ENCODE measurements at places on chromosomes 5 and 9.

GRCh38 chr5:122156724-122157325 lies 27.5 kb downstream of the ZNF474 start:
- no peak for DNase-seq
- no peak overlapping the region for H3K27ac ChIP-seq
- H3K27me3 ChIP-seq: peaks cover 3% of the 10 kb centered on the region
- H3K36me3 ChIP-seq: no peaks in the 10 kb centered on the region
- no peak overlapping the region for H3K4me3 ChIP-seq

DNA sequence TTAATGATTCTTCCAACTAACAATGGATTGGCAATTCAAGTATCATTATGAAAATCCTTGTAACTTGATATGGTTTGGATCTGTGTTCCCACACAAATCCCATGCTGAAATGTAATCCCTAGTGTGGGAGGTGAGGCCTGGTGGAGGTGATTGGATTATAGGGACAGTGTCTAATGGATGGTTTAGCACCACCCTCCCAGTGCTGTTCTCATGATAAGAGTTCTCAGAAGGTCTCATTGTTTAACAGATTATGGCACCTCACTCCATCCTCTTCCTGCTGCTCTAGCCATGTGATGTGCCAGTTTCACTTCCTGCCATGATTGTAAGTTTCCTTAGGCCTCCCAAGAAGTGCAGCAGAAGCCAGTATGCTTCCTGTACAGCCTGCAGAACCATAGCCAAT lies 1116.2 kb upstream of the EDIL3 start:
- no peak overlapping the region for H3K27ac ChIP-seq
- H3K4me1 ChIP-seq: peaks cover 3% of the 10 kb centered on the region
- no peaks in the 10 kb centered on the region for H3K36me3 ChIP-seq
- H3K27me3 ChIP-seq: no peaks in the 10 kb centered on the region

DNA sequence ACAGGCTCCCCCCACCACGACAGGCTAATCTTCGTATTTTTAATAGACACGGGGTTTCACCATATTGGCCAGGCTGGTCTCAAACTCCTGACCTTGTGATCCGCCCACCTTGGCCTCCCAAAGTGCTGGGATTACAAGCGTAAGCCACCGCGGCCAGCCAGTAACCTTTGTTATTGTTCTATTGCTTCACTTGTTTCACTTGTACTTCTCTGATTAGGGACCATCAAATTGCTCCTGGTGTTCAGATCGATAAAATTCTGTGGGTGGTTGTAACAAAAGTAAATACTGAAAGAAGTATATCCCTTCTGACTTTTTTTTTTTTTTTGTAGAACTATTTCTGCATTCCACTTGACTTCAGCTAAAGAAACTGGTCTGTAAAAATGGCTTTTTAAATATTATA lies 445.5 kb upstream of the CDH10 start:
- no peak overlapping the region for H3K27ac ChIP-seq
- no peaks in the 10 kb centered on the region for H3K4me1 ChIP-seq
- H3K4me3 ChIP-seq: no peak overlapping the region
- no peak for DNase-seq

GRCh38 chr5:157029457-157029856 lies 29.5 kb downstream of the HAVCR1 start:
- peaks cover 9% of the 10 kb centered on the region for H3K4me1 ChIP-seq
- H3K27ac ChIP-seq: no peak overlapping the region
- H3K4me3 ChIP-seq: no peak overlapping the region
- H3K27me3 ChIP-seq: no peaks in the 10 kb centered on the region

DNA sequence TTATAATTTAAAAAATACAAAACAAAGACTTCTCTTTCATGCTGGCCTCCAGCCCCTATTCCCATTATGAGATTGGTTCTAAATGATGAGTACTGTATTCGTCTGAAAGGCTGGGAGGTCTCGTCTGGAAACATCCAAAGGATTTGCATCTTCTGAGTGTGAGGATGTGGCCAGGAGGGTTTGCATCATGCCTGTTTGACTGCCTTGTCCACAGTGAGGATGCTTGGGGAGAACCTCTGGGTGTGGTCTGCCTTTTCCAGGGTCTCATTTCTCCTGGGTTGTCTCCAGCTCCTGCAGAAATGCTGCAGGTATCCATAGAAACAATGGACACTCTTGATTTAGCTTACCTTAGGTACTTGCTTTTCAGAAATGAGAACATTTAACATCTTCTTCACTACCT lies 26.4 kb upstream of the CXCL14 start:
- no peak overlapping the region for H3K4me3 ChIP-seq
- H3K27me3 ChIP-seq: no peaks in the 10 kb centered on the region
- H3K4me1 ChIP-seq: peaks cover 26% of the 10 kb centered on the region
- H3K36me3 ChIP-seq: no peaks in the 10 kb centered on the region

DNA sequence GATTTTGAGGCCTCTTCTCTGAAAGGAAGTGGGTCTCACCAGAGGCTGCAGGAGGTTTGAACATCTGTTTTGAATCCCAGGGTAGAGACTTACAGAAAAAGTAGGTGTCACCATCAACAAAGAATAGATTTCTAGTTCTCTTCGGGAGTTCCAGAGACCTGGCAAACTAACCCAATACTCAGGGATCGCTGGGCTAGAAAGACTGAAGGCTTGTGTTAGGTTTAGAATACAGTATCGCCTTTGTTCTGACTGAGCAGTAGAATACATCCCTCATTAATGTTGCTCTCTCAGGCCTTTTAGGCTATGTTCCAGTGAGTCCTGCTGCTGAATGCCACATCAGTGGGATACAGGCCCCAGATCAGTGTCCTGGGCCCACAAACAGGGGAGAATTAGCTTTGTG lies 27.2 kb downstream of the RUSC2 start:
- H3K36me3 ChIP-seq: no peaks in the 10 kb centered on the region
- H3K27me3 ChIP-seq: no peaks in the 10 kb centered on the region
- H3K4me1 ChIP-seq: peaks cover 63% of the 10 kb centered on the region
- no peak overlapping the region for H3K4me3 ChIP-seq

DNA sequence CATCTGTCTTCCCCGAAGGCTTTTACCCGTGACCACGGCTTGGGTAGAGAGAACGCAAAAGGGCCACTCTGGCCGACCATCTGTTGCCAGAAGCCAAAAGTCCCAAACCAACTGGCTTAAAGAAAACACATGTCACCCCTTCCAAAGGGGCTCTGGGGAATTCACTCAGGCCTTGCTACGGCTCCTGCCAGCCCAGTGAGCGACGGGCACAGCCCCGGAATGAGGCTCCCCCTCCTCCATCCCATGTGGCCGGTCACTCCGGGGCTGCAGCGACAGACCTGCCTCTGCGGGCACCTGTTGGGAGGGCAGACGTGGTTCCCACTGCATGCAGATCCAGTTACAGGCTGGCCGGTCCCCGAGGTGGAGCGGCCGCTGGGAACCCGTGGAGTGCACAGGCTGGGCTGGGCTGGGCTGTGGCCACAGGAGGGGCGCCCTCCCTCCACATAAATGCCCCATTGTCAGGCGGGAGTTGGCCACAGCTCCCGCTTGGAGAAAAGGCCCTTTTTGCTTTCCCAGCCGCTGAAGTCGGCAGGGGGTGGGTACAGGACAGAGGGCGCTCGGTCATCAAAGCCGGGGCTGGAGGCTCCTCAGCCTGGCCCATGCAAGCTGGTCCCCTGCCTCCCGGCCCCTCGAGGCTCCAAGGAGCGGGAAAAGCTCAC lies 19.9 kb downstream of the NOTCH1 start:
- H3K36me3 ChIP-seq: no peaks in the 10 kb centered on the region
- H3K27me3 ChIP-seq: no peaks in the 10 kb centered on the region
- H3K27ac ChIP-seq: no peak overlapping the region
- peaks cover 10% of the 10 kb centered on the region for H3K4me1 ChIP-seq

- no peak overlapping the region for H3K4me3 ChIP-seq
- DNase-seq: no peak
- H3K27me3 ChIP-seq: peaks cover 7% of the 10 kb centered on the region
- H3K36me3 ChIP-seq: no peaks in the 10 kb centered on the region
These were observed 515 bp downstream of the LCP2 start for GRCh38 chr5:170296935-170297588.

DNA sequence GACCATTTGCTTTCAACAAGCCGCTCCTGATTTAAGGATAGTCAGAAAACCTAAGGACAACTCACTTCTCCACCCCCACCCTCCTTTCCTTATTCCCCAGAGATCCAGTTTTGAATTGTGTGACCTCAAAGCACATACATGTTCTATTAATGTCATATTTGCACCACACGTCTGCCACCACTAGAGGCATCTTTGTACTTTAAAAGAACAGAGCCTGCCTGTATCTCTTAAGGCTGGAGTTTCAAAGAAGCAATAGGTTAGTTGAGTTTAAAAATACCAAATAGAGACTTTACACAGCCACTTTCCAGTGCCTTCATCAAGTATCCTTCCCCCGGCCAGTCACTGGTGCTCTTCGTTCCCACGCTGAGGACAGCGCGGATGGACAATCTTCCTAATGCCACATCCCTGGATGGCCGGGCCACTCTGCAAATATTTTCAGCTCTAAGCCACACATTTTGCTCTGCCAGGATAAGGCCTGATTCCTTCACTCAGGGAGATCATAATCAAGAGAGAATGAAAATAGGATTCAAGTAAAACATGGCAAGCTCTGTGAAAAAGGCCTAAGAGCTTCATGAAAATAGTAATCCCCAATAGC lies 146.3 kb downstream of the SNCAIP start:
- H3K27ac ChIP-seq: no peak overlapping the region
- no peaks in the 10 kb centered on the region for H3K27me3 ChIP-seq
- no peak overlapping the region for H3K4me3 ChIP-seq
- H3K4me1 ChIP-seq: peaks cover 32% of the 10 kb centered on the region

GRCh38 chr9:15142878-15143534 lies 164.0 kb downstream of the TTC39B start:
- peaks cover 12% of the 10 kb centered on the region for H3K4me1 ChIP-seq
- no peaks in the 10 kb centered on the region for H3K27me3 ChIP-seq
- no peaks in the 10 kb centered on the region for H3K36me3 ChIP-seq
- no peak overlapping the region for H3K27ac ChIP-seq

- DNase-seq: no peak
- H3K27me3 ChIP-seq: no peaks in the 10 kb centered on the region
- H3K36me3 ChIP-seq: no peaks in the 10 kb centered on the region
- H3K27ac ChIP-seq: no peak overlapping the region
These were observed 392.0 kb downstream of the GADD45G start for GRCh38 chr9:89996773-89997172.

Data from mesothelial cell of epicardium (in vitro differentiated cells).